ENCODE measurements at places on chromosomes 4 and X. TPM values are rescaled to one million over a fixed set of nuclear protein-coding genes. Genes with fewer than 3 reads are reported as not detected.

Gene RHOXF2B
- not detected for total RNA-seq

Gene VCX
- not detected for total RNA-seq

Gene MAGEA6
- total RNA-seq = not detected

Gene F8A3
- total RNA-seq = not detected

Gene SULT1E1
- total RNA-seq = not detected

Gene AFF2
- 7.6 TPM for total RNA-seq

Gene ITGB1BP2
- 1.8 TPM for total RNA-seq

DNA sequence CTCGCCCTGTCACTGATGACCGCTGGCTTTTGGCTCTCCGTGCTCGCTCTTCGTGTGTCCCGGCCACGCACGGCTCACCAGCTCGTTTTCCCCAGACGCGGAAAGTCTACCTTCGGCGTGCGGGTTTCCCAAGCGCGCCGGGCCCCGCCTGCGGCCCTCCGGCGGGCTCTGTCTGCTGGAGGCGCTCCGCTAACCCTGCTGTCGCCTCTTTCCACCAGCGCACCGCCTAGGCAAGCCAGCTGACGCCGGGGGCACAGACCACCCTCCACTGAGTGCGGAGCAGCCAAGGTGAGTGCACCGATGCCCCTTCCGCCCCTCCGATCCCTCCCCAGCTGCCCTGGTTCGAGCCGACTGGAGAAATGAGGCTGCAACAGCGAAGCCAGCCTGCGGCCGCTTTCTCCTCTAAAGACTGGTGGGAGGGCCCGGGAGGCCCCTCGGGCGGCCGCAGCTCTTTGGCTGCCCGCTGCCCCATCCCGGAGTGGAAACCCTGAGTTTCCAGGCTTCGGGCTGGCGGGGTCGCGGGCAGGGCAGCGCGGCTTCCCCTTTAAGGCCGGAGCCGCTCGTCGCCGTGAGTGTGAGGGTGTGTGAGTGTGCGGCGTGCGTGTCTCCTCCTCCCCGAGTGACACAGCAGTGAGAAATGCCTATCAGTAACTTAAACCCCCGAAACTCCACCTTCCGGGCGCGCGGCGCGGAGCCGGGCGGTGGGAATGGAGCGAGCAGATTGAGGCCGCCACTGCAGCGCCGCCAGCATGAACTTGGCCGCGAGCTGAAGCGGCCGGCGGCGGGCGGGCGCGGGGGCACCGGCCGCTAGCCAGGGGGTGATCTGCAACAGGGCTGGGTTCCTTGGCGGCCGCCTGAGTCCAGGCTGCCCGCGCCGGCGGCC lies at the start of gene MAMLD1:
MAMLD1 (plus strand) TSS at position 719 of the 883 bp plus-strand sequence. CDS start 82,200 bp downstream, outside the sequence.
- peak; percentile 84 for DNase-seq

GRCh38 chr4:120304801-120305200 lies 238.2 kb upstream of the MAD2L1 start:
- no peak for DNase-seq

- no peak for DNase-seq
These were observed 777 bp upstream of the CASK start for GRCh38 chrX:41923978-41924683.

DNA sequence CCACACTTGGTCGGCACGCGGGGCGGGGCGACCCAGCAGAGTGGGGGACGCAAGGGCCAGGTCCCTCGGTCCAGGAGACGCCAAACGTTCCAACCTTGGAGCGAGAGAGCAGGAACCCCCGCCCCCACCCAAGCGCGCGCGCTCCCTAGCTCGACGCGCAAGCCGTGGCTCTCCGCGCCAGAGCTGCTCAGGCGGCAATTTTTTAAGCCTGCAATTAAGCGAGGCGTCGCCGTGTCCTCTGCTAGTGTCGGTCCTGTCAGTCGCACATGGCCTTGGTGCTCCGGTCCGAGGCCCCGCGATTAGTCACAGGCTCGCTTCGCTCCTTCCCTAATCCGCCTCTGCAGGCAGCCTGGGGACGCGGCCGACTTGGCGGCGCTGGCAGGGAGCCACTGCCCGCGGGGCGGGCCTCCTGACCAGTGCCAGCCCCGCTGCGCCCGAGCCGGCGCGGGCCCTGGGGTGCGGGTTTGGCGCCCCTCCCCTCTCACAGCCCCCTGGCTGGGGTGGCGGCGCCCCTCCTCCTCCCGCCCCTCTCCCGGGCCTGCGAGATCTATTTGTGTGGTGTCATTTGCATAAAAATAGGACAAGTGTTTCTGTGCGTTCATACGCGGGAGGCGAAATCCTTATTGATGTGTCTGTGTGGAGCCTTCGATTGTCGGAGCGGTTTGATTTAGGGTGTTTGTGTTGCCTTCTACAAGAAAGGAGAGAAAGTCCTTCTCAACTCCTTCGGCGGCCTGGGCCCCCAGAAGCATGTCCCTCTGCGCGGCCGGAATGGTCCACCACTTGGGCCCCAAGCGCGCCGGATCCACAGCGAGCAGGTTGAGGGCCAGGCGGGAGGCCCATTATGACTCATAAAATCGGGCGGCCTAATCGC lies 9.8 kb upstream of the BCOR start:
- peak; percentile 80 for DNase-seq

DNA sequence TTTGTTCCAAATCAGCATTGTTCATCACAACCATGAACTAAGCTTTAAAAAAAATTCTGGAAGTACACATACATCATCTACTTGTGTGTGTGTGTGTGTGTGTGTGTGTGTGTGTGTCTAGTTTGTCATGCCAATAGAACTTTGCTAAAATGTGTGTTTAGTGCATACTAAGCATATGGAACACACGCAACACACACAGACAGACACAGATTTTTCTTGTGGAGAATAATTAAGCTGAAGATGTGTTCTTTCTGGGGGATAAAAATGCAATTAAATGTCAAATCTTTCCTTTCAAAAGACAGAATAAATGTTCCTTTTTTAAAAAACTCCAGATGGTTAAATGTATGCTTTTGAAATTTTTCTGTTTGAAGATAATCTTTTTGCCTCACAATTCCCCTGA lies 530.4 kb upstream of the INTU start:
- DNase-seq = no peak

- DNase-seq = no peak
These were observed 30.7 kb upstream of the TMPRSS11E start for GRCh38 chr4:68416591-68416990.

GRCh38 chr4:159429693-159430035 lies 326.8 kb downstream of the RAPGEF2 start:
- DNase-seq = no peak

GRCh38 chr4:159776961-159777360 lies 674.1 kb downstream of the RAPGEF2 start:
- DNase-seq = no peak

DNA sequence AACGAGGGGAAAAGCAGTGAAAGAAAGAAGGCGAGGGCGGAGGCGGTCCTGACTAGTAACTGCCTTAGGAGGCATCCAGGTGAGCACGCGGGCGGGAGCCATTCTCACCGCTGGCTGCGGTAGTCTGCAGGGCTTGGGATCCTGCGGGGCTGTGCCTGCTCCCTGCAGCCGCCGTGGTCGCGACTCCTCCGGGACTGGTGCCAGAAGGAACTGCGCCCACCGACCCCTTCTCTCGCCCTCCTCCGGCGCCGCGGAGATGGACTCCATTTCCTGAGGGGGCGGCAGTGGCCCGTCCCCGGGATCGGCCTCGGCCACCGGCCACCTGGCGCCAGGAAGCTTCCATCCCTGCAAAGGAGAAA lies 543 bp downstream of the NFXL1 start:
- peak; percentile 72 for DNase-seq

GRCh38 chr4:184039963-184040383 lies 134.9 kb downstream of the STOX2 start:
- no peak for DNase-seq

DNA sequence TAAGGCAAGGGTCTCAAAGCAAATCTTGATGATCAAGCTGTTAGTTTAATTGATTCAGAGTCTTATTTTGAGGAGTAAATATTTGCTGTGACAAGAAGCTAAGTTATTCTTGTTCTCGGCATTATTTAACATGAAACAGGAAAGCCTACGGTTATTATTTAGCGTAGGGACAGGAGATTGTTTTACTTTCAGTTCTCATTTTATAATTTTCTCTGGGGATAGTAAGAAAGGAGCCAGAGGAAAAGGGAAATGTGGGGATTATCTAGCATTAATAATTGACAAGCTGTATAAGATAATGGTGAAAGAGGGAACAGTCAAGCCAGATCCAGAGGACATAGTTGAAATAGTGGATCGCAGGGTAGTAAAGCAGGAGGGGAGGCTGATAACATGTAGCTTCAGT lies 39.7 kb upstream of the PARM1 start:
- no peak for DNase-seq

GRCh38 chr4:6042293-6043063 lies 24.2 kb upstream of the C4orf50 start:
- DNase-seq = no peak

DNA sequence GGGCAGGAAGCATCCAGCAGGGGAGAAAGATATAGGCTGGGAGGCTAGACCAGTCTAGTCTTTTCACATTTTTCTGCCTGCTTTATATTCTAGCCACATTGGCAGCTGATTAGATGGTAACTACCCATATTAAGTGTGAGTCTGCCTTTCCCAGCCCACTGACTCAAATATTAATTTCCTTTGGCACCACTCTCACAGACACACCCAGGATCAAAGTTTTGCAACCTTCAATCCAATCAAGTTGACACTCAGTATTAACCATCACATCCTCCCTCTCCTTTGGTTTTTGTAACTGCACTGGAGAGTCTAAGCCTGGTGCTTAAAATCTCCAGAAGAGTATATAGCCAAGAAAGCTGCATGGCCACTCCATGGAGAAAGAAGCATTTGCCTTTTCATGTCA lies 560.4 kb downstream of the GRXCR1 start:
- no peak for DNase-seq

GRCh38 chr4:145635630-145636029 lies 16.4 kb downstream of the MMAA start:
- no peak for DNase-seq

DNA sequence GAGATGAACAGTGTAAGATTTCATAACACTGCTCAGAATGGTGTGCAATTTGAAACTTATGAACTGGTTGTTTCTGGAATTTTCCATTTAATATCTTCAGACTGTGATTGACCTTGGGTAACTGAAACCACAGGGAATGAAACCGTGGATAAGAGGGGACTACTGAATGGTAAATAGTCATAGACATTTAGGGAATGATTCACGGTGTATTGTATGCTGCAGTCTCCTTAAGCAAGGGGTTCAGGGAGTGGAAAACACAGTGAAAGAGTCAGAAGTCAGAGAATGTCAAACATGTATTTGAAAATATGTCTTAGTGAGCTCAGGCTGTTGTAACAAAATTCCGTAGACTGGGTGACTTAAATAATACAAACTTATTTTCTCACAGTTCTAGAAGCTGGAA lies 398.2 kb upstream of the DIPK2B start:
- no peak for DNase-seq

- no peak for DNase-seq
These were observed 253.3 kb downstream of the CENPC start for GRCh38 chr4:67292045-67292444.

- no peak for DNase-seq
These were observed 170.1 kb downstream of the AFAP1 start for GRCh38 chr4:7769396-7770223.

GRCh38 chr4:82797405-82798111 lies 1.0 kb downstream of the SCD5 start:
- peak; percentile 66 for DNase-seq

GRCh38 chrX:10457092-10457491 lies 163.3 kb downstream of the MID1 start:
- DNase-seq = no peak

DNA sequence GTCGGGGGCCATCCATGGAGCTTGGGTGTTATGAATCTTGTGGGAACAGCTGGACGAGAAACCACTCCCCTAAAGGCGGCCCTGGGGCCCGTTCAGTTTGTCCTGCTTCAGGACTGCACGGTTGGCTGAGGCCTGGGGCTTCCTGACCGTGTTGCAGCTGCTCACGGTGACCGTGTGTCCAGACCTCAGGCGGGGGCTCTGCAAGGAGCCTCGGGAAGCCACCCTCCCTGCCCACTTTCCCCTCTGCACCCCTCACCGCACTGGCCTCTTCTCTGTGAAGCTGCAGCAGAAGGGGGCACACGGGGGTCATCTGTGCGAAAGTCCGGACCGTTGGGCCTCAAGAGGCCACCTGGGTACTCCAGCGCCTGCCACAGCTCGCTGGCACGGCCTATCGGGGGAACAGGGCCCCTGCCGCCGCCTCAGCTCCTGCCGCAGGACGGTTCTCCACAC lies 29.4 kb downstream of the UVSSA start:
- no peak for DNase-seq

DNA sequence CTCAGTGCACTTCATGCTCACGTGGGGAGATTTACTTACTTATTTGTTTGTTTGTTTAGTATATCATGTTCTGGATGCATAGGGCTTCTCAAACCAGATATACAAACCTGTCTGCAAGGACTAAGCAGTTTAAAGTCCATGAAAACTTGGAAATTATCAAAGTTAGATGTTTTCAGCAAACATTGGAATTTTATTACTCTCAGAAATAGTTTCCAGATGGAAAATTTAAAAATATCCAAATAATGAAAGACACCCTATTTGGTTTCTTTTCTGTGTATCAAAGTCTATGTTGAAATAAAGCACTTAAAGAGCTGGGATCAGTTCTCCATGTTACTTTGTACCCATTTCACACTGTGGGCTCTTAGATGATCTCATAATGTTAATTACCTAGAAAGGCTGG lies 312.1 kb downstream of the PPP1R2C start:
- no peak for DNase-seq

GRCh38 chr4:58749206-58749605 lies 1639.0 kb upstream of the IGFBP7 start:
- no peak for DNase-seq

DNA sequence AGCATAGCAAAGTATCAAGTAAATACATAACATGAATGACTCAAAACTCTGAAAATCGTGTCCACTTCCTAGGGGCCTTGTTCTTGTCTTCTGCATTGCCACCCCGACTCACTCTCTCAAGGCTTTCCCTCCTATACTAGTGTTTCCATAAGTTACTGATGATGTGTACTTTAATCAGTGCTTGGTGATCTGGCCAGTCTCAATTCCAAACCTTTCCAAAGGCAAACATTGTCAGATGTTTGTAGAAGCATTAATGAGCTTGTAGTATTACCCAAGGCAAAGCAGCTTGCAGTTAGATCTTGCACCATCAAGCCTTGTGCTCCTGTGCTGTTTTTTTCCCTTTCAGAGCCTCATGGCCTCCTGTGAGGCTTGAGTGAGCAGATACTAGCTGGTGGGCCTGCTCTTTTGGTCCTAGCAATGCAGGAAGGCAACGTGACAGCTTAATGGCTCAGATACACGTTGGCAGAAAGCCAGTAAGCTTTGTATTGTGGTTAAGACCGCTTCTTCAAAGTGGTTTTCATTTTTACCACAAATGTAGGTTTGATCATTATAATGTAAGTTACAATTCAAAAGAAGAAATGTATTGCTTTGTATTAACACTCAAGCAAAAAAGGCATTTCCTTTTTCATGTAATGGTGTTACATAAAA lies 51.8 kb downstream of the RBPJ start:
- DNase-seq = no peak

All from sciatic nerve (tissue), 2 donors.